Activated CD4-positive, alpha-beta T cell treated with anti-CD3 and anti-CD28 coated beads for 36 hours (primary cell): ENCODE measurements at places on chromosomes 6 and 20. TPM values are rescaled to one million over a fixed set of nuclear protein-coding genes. Genes with fewer than 3 reads are reported as not detected.

LRRN4 gene
- 0.09 TPM for total RNA-seq

RGS19 gene
- total RNA-seq = 39.6 TPM

FUT9 gene
- total RNA-seq = not detected

CALHM4 gene
- total RNA-seq = not detected

SAMD3 gene
- 2.4 TPM for total RNA-seq

HSD17B8 gene
- total RNA-seq = 23.4 TPM

OOEP gene
- total RNA-seq = 0.55 TPM

TAP1 gene
- 255 TPM for total RNA-seq

LY6G5C gene
- total RNA-seq = 1.5 TPM

SH3BGRL2 gene
- 0.40 TPM for total RNA-seq

C6orf15 gene
- not detected for total RNA-seq

DNA sequence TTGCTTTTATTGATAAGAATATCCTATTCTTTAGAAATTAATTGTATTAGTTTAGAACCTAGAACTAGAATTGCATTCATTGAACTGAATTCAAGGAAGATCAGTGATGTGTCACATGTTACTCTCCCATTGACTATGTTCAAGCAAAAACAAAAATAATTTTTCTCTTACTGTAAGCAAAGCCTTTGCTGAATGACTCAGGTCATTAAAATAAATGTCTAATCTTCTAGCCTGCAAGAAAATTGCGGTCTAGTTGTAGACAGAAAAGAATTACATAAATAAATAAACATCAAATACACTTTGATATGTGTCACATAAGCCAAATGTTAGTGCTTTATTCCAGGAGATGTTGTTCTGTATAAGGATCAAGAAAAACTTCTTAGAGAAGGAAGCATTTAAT is 387.9 kb downstream of the ADGRB3 start:
- no peak overlapping the region for H3K4me3 ChIP-seq
- H3K4me1 ChIP-seq = no peaks in the 10 kb centered on the region
- no peaks in the 10 kb centered on the region for H3K27me3 ChIP-seq
- no peaks in the 10 kb centered on the region for H3K36me3 ChIP-seq

GRCh38 chr6:39251406-39251805 is 22.1 kb upstream of the KCNK5 start:
- H3K36me3 ChIP-seq = no peaks in the 10 kb centered on the region
- no peak overlapping the region for H3K4me3 ChIP-seq
- H3K27ac ChIP-seq = no peak overlapping the region
- H3K27me3 ChIP-seq = no peaks in the 10 kb centered on the region

GRCh38 chr6:17233531-17233930 is 47.6 kb upstream of the RBM24 start:
- H3K27me3 ChIP-seq = peaks cover 7% of the 10 kb centered on the region
- H3K4me3 ChIP-seq = no peak overlapping the region
- DNase-seq = peak; percentile 4
- no peaks in the 10 kb centered on the region for H3K4me1 ChIP-seq
- H3K36me3 ChIP-seq = no peaks in the 10 kb centered on the region
- H3K27ac ChIP-seq = no peak overlapping the region

DNA sequence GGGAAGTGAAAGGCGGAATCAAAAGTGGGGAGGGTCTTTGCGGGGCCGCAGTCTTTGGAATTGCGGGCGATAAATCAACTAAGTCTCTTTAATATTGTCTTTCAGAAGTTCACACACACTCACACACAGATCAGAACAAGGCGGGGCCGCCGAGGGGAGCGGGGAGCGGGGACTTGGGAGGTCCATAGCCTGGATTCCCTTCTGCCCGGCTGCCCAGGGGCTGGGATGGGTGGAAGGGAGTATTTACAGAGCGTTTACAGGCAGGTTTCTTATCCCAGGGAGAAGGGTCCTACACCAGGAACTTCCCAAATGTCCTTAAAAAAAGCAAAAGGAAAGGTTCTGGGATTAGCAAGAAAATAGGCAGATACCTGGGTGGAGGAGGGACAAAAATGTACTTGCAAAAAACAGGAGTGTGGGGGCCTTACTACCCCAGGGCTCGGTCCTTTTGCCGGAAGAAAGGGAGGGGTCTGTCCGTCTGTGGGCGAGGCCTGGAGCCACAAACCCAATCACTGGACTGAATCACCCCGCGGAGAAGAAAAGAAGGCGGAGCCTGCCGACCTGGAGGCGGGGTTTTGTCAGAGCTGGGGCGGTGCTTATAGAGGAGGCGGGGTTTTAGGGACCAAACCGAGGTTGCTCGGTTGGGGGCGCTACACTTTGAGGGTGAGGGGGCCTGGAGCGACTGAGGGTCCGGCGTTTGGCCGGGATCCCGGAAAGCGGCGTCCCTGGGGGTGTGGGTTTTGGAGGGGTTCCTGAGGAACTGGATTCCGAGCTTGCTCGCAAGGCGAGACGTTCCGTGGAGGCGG is 3.2 kb downstream of the PRRT1 start:
- H3K4me1 ChIP-seq = peaks cover 42% of the 10 kb centered on the region
- H3K36me3 ChIP-seq = no peaks in the 10 kb centered on the region
- peaks cover 19% of the 10 kb centered on the region for H3K27me3 ChIP-seq
- H3K4me3 ChIP-seq = peak overlapping the region; percentile 67
- peak overlapping the region; percentile 0 for H3K27ac ChIP-seq

DNA sequence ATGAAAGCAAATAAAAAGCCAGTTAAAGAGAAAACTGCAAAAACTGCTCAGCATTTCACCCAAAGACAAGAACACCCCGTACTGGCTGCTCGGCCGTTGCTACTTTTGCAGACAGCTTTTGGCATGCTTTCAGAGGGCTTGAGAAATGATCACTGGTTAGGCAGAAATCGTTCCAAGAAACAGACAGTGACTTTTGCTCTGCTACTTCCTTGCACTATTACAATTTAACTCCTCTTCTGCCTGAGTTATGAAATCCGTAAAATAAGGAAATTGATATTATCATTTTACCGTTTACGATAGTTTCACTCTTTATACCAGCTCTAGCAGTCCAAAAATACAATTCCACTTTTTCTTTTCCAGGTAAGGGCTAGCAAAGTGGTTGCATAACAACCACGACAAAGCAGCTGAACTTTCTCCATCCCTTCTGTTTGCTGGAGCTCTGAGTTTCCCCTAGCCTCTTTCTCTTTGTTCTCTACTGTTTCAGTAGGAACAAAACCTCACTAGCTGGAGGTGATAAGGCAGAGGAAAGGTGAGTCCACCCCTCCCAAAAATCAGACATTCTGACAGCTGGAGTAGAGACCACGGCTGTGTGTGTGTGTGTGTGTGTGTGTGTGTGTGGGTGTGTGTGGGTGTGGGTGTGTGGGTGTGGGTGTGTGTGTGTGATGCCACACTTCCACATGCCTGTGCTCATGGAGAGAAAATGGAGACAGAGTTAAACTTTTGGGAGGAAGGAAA is 191.8 kb upstream of the RREB1 start:
- peaks cover 44% of the 10 kb centered on the region for H3K27me3 ChIP-seq
- no peak for DNase-seq
- H3K27ac ChIP-seq = no peak overlapping the region
- H3K36me3 ChIP-seq = no peaks in the 10 kb centered on the region

DNA sequence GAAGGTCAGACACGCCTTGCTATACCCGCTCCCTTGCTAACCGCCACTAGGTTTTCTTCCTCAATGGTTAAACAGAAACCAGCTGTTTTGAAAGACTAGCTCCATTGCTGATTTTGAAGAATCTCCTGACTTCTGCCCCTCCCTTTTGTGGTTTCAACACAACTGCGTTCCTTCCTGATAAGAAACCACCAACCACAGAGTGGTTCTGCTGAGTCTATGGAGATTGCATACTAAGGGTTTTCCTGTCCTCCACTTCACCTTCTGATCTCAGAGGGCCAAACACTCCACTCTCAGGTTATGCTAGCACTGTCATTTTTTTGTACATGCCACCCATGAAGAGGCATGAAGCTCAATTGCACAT is 207.9 kb downstream of the MYLK4 start:
- H3K27me3 ChIP-seq = peaks cover 67% of the 10 kb centered on the region
- peaks cover 17% of the 10 kb centered on the region for H3K4me1 ChIP-seq
- no peak overlapping the region for H3K4me3 ChIP-seq

- peaks cover 2% of the 10 kb centered on the region for H3K4me1 ChIP-seq
- no peak overlapping the region for H3K4me3 ChIP-seq
- no peaks in the 10 kb centered on the region for H3K36me3 ChIP-seq
- no peak overlapping the region for H3K27ac ChIP-seq
- peaks cover under 1% of the 10 kb centered on the region for H3K27me3 ChIP-seq
Measured at GRCh38 chr20:59309218-59309617, 8.8 kb downstream of the EDN3 start.

DNA sequence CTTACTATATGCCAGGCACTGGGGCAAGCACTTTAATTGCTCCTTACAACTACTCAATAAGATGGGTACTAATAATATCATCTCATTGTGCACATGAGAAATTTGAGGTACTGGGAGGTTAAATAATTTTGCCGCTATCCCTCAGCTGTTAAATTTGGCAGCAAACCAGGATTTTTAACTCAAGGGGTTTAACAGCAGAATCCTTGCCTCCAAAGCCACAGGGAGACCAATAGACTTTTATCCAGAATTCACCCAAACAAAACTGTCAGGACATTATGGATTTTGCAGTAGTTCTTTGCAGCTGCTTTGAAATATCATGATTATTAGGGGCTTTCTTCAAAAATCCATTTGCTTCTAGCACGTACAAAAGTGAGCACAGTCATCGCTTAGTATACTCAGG is 136.2 kb downstream of the RPS12 start:
- H3K4me1 ChIP-seq = no peaks in the 10 kb centered on the region
- H3K36me3 ChIP-seq = no peaks in the 10 kb centered on the region
- H3K27ac ChIP-seq = no peak overlapping the region
- no peak for DNase-seq

DNA sequence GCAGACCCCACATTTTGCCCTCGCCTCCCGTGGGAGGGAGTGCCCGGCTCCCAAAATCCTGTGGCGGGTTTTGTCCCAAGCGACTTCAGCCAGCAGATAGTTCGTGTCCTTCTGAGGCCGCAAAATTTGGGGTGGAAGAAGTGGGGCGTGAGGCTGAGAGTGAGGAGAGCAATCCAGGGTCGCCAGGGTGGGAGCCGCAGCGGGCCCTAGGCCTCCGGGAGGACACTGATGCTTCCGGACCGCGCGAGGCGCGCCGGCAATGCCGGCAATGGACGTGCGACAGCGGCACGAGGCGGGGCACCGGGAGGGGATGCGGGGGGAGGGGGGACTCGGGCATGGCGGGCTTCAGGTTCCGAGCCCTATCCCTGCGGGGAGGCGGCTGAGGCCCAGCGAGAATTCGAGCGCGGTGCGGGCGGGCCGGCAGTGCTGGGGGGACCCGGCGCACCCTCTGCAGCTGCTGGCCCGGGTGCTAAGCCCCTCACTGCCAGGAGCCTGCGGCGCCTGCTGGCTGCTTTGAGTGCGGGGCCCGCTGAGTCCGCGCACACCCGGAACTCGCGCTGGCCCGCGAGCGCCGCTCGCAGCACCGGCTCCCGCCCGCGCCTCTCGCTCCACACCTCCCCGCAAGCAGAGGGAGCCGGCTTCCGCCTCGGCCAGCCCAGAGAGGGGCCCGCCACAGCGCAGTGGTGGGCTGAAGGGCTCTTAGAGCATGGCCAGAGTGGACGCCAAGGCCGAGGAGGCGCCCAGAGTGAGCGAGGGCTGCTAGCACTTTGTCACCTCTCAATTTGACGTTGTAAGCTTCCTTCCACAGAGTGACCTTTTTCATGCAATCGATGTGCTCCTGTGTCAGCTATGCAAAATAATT is 143.8 kb downstream of the LPA start:
- peaks cover 25% of the 10 kb centered on the region for H3K4me1 ChIP-seq

DNA sequence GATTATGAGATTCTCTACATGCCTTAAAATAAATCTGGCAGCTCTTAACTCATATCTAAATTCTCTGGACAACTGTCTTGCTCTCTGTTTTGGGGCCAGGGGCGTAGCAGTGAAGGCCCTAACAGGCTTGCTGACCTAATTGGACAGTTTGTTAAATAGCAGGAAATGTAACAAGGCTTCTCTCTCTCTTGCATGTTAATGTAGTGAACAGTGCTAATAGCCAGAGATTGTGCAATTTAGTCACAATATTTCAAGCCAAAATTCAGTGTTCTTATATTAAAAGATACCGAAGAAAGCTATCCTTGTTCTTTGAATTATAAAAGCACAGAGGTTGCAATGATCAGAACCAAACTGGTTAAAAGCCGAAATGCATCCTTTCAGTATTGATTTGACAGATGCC is 3.0 kb downstream of the PPP1R3D start:
- no peaks in the 10 kb centered on the region for H3K27me3 ChIP-seq
- DNase-seq = no peak
- H3K36me3 ChIP-seq = peaks cover 10% of the 10 kb centered on the region
- H3K4me3 ChIP-seq = no peak overlapping the region

DNA sequence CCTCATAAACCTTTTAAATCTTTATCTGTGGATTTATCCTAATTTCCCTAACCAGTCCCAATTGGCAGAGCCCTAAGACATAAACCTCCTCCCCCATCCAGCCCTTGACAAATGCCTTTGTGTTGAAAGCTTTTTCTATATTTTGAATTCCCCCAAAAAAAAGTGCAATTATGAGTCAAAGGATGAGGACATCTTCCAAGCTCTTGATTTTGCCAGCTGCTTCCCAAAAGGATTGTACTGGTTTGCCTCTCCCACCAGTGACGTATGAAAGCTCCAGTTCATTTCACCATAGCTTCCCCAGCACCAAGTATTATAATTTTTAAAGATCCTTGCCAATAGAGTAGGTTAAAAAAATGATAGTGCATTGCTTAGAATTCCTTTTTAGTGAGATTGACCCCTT is 38.9 kb downstream of the SIRPA start:
- DNase-seq = no peak
- no peaks in the 10 kb centered on the region for H3K4me1 ChIP-seq
- peaks cover 23% of the 10 kb centered on the region for H3K27me3 ChIP-seq
- H3K4me3 ChIP-seq = no peak overlapping the region
- H3K36me3 ChIP-seq = no peaks in the 10 kb centered on the region
- H3K27ac ChIP-seq = no peak overlapping the region
